ENCODE measurements at places on chromosomes 4 and X. TPM values are rescaled to one million over a fixed set of nuclear protein-coding genes. Genes with fewer than 3 reads are reported as not detected.
A peak's percentile ranks its signal among the peaks of the same experiment; 100 is the strongest.

DNA sequence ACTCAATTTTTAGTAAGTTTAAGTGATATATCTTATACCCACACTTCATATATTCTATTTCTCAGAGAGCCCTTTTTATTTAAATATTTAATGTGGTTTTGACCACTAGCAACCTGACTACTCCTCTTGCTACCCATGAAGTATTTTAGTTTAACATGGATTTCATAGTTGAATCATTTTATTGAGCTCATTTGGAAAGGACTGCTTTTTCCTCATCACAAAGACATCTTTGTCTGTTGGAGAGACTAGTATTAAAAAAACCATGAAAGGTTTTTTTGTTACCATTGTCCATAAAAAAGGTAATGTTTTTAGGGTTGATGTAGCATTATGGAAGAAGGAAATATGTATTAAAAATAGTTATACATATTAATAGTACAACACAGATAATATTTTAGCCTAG is 139.5 kb downstream of the RAPGEF2 start:
- H3K4me1 ChIP-seq: peaks cover 9% of the 10 kb centered on the region
- H3K27ac ChIP-seq: no peak overlapping the region
- H3K4me3 ChIP-seq: no peak overlapping the region
- H3K27me3 ChIP-seq: no peaks in the 10 kb centered on the region
- DNase-seq: no peak
- H3K36me3 ChIP-seq: no peaks in the 10 kb centered on the region

GRCh38 chr4:1792832-1793495 is at the start of gene FGFR3:
FGFR3 (plus strand) TSS chr4:1793293; CDS start chr4:1793935, 642 bp downstream.
- H3K4me3 ChIP-seq: peak within 1 kb of the TSS; percentile 47
- H3K36me3 ChIP-seq: no peaks in the 10 kb centered on the region
- H3K4me1 ChIP-seq: peaks cover 32% of the 10 kb centered on the region
- H3K27ac ChIP-seq: peak within 1 kb of the TSS; percentile 3

DNA sequence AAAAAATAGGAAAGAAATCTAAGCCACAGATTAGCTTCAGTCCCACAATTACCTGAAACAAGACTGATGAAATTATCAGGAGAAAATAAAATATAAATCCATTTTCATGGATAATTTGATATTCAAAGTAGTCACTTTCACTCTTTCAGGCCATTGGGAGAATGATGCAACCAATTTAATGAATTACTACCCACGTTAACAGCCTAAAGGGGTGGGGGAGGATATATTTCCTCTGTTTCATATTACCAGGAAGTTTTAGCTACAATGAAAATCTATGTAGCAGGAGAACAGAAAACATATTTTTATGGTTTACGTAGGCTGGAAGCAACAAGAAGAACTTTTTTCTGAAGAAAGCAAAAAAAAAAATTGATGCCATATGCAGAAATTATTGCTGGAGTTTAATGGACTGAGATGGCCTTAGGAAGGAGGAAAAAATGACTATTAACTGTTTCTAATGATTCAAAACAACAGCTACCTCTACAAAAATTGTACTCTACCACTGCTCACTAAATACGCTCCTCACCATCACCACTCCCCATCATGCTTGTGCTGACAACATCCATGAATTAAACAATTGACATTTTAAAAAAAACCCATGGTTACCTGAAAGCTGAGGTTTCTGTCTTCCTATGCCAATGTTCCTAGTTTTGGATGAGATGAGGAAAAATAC is 100.9 kb downstream of the CXXC4 start:
- H3K4me1 ChIP-seq: peaks cover 14% of the 10 kb centered on the region
- DNase-seq: no peak
- H3K27ac ChIP-seq: no peak overlapping the region
- no peak overlapping the region for H3K4me3 ChIP-seq
- no peaks in the 10 kb centered on the region for H3K27me3 ChIP-seq

- no peaks in the 10 kb centered on the region for H3K36me3 ChIP-seq
- DNase-seq: no peak
- no peaks in the 10 kb centered on the region for H3K27me3 ChIP-seq
- no peak overlapping the region for H3K27ac ChIP-seq
- H3K4me1 ChIP-seq: no peaks in the 10 kb centered on the region
Observed at GRCh38 chr4:43189741-43190140, 297.2 kb downstream of the GRXCR1 start.

- H3K27ac ChIP-seq: no peak overlapping the region
- no peaks in the 10 kb centered on the region for H3K27me3 ChIP-seq
- no peaks in the 10 kb centered on the region for H3K36me3 ChIP-seq
Observed at GRCh38 chr4:77007358-77008230, 58.0 kb downstream of the SEPTIN11 start.

DNA sequence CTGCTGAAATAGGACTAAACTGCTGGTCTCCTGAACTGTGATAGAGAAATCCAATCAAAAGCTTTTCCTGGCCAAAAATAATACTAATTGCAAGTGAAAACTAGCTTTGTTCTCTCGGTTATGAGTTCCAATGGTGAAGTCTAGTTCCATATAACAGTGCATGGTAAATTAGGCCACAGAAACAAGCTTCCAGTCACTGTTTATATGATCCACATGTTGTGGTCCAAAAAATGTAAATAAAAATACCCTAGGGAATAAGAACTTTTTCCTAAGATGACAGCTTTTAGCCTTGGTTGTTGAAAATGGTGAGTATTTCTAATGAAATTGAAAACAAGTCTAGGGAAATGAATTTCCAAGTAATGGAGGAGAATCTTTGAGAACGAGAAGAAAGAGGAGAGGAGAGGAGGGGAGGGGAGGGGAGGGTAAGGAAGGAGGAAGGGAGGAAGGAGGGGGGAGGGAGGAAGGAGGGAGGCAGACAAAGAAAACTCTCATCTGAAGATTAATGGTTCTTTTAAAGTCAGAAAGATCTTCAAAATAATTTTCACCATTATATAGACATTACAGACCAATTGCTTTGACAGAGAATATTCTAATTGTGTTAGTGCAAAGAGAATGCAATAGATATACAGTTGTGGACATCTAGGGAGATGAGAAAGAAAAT is 26.1 kb downstream of the PALLD start:
- H3K27ac ChIP-seq: no peak overlapping the region
- DNase-seq: no peak
- no peaks in the 10 kb centered on the region for H3K4me1 ChIP-seq
- H3K36me3 ChIP-seq: no peaks in the 10 kb centered on the region
- H3K27me3 ChIP-seq: no peaks in the 10 kb centered on the region

Gene TRIM75
- total RNA-seq: not detected

Gene SNCA
- total RNA-seq: 27.3 TPM

Gene TBC1D8B
- total RNA-seq: 4.7 TPM

Gene CCNB3
- total RNA-seq: 0.25 TPM

Gene LNX1
- 11.8 TPM for total RNA-seq

Gene KCNE5
- 1.2 TPM for total RNA-seq

Gene CRMP1
- 3.4 TPM for total RNA-seq

Gene HELT
- not detected for total RNA-seq

Gene IL1RAPL2
- 0.25 TPM for total RNA-seq

Gene RAB9B
- 0.98 TPM for total RNA-seq

Gene POU3F4
- not detected for total RNA-seq
